Frontal cortex (tissue), 4 donors: ENCODE measurements at places on chromosomes 16 and 17.

DNA sequence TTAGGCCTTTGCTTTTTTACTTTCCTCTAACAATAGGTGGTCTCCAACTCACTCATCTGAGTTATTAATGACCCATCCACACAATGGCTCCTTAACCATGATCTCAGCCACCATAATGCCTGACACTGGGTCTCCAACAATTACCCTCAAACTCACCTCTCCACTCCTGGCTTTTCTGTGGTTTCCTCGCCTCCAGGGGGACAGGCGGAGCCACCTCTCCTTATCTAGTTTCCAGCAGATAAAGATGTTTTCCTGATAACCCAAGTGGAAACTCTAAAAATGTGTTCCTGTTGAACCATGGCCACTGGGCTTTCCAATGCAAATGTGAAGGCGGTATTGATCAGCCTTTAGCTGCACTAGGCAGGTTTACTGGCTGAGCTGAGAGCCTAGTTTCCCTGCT, 9.4 kb upstream of the NOL11 start:
- DNase-seq = no peak

- peak; percentile 6 for DNase-seq
These were observed 1.1 kb upstream of the STAT5B start for GRCh38 chr17:42277342-42277712.

DNA sequence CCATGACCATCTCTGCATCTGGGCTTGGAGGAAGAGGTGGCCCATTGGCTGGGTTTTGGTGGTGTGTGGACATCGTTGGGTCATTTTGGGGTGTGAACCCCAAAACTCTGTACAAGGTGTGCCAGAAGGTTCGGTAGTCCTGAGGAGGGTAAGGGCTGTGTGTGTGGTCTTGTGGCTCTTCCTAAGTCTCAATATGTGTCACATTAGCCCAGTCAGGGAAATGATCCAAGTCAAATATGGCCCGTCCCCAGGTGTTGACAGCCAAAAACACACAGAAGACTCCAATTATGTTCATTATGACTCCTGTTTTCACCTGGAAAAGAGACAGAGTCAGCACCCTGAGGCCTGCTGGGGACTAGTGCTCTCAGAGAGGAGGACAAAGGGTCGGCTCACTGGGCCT, 27.1 kb downstream of the SLC13A5 start:
- no peak for DNase-seq

DNA sequence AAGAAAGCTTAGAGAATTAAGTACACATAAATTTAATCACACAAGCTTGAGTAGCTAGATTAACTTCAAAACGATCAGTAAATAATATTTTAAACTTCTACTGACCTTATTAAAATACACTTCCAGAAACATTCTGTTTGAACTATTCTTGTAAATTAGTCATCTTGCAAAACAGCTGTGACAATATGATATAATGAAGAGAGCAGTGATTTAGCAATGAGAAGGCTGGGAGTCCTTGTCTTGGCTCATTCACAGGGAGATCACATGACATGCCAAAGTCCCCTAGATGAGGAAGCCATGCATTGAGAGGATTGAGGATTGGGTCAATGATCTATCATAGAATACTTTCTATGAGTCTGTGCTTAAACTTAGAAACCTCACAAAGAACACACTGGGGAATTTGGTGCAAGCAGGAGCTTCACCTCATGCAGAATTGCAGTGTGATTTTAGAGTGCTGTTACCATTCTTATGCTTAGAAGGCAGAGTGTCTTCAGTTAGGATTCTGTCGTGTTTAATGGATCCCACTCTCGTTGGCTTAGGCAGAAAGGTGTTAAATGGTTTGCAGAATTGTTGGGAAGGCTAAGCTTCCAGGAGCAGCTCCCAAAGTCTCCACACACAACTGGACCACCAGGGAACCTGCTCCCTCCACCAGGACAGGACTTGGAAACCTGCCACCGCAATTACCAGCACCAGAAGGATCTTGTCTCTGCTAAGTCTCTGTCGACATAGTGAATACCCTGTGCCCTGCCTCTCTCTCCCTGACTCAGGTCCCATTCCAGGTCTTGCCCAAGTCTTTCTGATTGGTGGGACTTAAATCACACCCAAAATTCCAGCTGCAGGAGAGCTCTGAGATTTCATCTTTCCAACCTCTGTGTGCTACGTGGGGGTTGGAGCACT, 87.1 kb downstream of the USP22 start:
- DNase-seq = no peak

GRCh38 chr17:32141258-32141657, 1.0 kb upstream of the RHOT1 start:
- peak; percentile 47 for DNase-seq

DNA sequence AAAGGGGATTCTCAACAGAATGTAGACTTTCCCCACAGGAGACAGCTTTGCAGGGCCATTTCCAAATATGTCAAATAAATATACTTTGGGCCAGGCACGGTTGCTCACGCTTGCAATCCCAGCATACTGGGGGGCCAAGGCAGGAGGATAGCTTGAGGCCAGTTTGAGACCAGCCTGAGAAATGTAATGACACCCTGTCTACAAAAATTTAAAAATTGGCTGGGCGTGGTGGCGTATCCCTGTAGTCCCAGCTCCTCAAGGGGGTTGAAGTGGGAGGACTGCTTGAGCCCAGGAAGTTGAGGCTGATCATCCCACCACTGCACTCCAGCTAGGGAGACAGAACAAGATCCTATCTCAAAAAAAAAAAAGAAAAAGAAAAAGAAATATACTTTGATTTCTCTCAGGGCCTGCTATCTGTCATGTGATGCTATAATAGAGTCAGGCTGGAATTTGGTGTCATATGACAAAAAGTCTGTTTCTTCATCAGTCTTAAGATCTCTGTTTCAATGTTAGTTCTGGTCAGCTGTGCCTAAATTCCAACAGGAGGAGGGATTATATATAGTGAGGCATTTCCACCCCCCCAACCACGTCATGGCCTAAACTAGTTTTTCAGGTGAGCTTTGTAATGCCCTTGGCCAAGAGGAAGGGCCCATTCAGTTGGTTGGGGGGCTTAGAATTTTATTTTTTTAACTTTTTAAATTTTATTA, 4.3 kb upstream of the ZDHHC7 start:
- no peak for DNase-seq

GRCh38 chr16:5415123-5415522, 317.5 kb upstream of the EEF2KMT start:
- DNase-seq = no peak

- no peak for DNase-seq
These were observed 187.0 kb downstream of the IRX3 start for GRCh38 chr16:54099627-54100026.

DNA sequence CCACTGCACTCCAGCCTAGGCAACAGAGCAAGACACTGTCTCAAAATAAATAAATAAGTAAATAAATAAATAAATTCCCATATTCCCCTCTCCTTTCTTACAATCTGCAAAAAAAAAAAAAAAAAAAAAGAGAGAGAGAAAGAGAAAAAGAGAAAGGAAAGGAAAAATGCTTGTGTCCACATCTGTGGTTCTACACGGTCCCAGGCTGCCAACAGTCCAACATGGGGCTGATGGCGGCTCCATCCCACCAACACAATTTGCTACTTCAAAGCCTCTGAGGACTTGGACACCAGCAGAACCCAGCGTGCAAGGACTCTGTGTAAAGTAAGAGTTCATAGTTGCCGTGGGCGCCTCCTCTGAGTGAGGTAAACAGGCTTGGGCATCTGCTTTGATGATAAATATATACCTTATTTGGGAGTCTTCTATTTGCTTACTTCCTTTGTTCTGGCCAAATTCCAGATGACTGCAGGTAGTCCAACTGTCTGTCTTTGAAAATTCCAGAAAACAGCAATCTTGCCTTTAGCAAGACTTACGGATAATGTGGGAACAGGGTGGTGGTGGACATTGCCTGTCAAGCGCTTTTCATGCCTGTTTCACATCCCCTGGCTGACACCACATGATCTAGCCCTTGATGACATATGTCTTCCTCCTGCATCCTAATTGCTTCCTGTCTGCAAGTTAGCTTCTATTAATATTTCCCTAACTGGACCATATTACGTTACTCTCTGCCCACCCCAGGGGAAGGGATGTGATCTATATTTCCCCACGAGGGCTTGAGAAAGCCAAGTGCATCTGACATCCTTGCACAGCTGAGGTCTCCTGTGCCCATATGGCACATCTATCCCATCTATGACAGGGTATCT, 10.1 kb downstream of the LITAF start:
- no peak for DNase-seq

DNA sequence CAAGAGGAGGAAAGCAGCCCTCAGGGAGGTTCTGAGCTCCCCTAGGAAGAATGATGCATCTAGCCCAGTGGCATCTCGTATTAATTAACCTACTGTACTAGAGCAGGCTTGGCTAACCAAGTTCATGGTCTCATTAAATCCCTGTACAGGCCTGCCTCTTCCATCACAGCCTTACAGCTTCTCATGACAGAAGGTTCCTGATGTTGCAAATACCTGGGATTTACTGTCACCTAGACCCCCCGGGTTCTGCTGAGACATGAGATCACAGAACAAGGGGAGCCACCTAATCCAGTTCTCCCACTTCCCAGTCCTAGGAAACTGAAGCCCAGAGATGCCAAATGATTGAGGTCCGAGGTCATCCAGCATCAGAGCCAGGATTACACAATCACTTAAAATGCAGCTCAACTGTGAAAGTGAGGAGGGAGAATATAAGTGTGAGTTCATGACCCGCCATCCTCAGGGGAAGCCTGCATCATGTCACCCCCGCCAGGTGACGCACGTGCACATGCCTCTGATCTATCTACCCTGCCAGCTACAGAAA, 23.9 kb downstream of the ACLY start:
- DNase-seq = no peak

GRCh38 chr17:42659079-42659931, at the start of gene TUBG2:
TUBG2 (plus strand) TSS chr17:42659284; CDS start chr17:42659504, 220 bp downstream.
- DNase-seq = peak; percentile 85

GRCh38 chr16:85253084-85253941, 141.0 kb upstream of the CIBAR2 start:
- DNase-seq = peak; percentile 86

DNA sequence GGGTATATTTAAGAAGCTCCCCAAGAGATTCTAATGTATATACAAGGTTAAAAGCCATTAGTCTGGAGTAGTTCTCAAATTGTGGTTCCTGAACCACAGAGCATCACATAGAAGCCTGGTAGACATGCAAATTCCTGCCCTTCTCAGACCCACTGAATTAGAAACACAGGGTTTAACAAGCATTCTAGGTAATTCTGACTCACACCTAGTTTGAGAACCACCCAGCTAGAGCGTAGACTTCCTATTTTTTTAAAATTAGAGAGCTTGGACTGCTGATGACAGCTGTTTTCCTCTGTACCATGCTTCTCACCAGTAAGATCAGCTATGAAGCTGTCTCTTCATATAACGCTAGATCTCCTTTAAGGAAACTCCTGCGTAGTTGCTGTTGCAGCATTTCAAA, 50.6 kb downstream of the HS3ST3B1 start:
- DNase-seq = no peak

DNA sequence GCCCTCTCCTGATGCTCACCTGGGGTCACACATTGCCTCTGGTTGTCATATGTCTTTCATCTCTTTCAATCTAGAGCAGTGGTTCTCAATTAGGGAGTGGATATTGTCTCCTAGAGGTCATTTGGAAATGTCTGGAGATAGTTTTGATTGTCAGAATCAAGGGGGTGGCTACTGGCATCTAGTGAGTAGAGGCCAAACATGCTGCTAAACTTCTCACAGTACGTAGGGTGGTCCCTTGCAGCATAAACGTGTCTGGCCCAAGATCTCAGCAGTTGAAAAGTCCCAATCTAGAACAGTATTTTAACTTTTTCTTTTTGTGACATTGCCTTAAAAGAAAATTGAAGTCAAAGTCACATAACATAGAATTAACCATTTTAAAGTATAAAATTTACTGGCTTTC, 30.5 kb upstream of the SLC5A10 start:
- DNase-seq = no peak

GRCh38 chr16:87956365-87957231, 5.4 kb downstream of the BANP start:
- DNase-seq = no peak

- DNase-seq = no peak
These were observed 8.1 kb downstream of the C1QL1 start for GRCh38 chr17:44959821-44960531.

- DNase-seq = no peak
These were observed 2.5 kb downstream of the TUBG1 start for GRCh38 chr17:42612013-42612412.

DNA sequence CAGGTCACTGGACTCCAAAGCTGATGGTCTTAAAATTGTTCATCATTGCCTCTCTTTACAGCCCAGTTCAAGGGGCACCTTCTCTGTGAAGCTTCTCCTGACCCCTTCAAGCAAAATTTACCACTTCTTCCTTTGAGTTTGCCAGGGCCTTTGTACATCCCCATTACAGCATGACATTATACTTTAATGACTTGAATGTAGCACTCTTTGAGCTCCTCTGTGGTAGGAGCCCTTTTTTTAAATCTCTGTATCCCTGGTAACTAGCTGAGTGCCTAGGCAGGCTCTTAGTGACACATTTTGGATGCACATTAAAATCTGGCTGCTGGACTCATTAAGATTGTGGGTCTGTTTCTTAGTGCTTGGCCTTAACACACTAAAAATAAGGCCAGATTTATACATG, 412.1 kb downstream of the CA10 start:
- no peak for DNase-seq

DNA sequence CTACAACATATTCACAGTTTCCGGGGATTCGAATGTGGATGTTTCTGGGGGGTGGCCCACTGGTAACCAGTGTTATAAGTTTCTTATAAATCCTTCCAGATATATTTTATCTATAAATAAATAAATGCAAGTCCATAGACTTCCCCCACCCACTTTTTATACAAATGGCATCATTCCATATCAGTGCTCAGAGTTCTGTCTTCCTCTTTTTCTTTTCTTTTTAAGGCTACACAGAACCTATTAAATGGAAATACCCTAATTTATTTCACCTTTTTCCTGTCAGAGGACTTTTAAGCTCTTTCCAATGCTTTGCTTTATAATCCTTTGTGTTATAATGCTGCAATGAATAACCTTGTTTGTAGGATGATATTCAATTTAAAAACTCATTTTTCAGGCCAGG, 3.8 kb downstream of the LGALS9 start:
- no peak for DNase-seq
